ENCODE measurements at places on chromosomes 3 and 15.

- DNase-seq: no peak
Observed at GRCh38 chr3:46154311-46154710, 53.8 kb downstream of the CCR1 start.

- peak; percentile 29 for DNase-seq
Observed at GRCh38 chr3:12237912-12238650, 50.8 kb upstream of the PPARG start.

DNA sequence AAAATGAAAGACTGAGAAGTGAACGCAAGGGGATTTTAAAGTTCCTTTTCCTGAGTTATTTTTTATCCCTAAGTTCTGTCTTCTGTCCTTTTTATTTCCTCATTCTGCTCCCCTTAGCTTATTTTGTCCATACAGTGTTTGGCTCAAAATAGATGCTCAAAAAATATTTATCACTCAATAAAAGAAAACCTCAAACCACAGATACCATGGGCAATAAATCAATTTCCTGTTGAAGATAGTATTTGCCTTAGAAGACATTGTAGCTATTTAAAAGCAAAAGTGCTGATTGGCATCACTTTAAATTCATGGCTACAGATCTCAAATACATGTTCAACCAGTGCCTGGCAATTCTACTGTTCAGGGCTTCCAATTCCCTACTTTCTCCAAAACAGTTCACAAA is 316.5 kb upstream of the ADAMTS9 start:
- no peak for DNase-seq

DNA sequence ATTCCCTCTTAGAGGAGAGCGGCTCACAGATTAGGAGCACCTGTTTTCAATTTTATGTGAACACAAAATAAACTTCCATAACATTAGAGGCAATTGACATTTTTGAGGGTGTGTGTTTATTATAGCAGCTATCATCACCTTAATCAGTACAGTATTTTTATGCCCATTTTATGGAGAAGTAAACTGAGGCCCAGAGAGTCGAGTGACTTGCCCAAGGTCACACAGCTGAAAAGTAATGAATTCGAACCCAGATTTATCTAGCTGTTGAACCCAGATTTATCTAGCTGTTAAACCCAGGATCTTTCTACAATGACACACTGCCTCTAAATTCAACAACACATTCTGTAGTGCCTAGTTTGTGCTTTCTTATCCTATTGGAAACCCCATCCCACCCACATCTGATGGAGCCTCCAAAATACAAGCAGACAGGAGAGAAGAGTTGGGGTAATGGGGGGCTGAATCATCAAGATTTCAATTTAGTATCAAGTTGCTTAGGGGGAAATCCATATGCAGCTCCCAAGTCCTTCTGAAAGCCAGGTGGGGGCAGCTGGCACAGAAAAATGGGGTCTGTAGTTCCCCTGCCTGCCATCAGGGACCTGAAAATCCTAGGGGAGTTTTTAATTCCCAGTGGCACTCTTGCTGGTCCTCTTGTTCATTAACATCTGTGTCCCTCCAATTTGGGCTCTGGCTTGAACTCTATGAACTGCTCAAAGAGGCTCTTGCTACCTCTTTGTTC is 50.4 kb upstream of the TRA2B start:
- no peak for DNase-seq

DNA sequence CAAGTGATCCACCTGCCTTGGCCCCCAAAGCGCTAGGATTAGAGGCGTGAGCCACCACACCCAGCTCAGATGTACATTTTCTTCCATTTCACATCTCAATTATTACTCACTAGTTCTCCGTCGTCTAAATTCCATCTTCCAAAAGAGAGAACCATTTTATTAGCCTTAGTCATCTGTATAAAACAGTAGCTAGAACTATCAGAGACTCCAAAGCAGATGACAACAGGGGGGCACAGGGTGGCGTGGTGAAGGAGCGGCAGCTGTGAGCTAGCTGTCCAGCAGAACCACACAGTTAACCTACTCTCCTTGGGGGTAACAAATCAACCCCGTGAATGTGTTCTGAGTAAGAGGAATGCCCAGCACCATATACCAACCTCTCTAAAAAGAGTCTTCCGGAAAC is 7.1 kb downstream of the SLC25A20 start:
- DNase-seq: no peak
